ENCODE measurements at places on chromosomes 2 and 18.

DNA sequence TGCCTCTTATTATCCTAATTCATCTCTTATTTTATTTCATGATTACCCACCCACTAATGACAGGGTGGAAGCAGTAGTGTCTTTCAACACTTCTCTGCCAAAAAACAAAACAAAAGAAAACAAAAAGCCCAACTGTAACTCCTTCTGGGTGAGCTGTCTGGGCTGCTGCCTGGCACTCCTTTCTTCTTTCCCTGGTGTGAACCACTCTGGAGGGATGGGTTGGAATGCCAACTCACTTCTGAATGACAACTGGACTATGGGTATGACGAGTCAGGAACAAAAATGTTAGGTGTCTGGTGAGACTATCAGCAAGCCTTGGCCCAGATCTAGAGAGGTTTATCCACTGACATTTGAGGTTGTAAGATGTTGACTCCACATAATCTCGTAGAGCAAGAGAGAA, 88.3 kb upstream of the ITGB6 start:
- no peak for DNase-seq

- DNase-seq: no peak
These were observed 103.0 kb upstream of the STK17B start for GRCh38 chr2:196274387-196274809.

DNA sequence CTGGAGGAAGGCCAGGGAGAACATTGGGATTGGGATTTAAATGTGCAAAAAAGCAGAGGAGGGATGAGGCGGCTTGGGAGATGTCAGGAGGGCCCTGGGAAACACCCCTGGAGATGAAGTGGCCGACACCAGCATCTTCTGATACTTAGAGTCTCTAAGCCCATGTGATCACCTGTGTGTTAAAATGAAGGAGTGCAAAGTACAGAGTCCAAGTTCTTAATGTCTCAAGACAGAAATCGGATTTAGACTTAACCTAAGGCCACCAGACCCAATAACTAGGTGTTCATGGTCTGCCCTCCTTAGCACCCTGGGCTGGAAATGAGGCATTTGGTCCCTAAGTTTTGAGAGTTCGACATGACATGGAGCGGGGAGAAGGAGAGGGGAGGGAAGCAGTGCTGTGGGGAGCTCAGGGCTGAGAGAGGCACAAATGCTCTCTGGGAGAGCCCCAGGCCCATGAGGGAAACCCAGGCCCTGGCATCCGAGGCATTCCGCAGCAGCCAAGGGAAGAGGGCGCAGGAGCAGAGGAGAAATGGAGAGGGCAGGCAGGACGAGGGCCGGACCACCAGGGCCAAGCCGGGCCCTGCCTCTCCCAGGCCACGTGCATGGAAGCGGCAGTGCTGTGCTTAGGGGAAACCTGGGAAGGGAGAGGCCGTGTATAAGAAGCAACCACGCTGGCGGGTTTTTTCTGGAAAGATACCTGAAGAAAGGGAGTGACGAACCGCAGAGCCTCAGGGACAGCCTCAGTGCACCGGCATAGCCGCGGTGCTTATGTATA, 63.3 kb downstream of the SFXN5 start:
- DNase-seq: no peak

DNA sequence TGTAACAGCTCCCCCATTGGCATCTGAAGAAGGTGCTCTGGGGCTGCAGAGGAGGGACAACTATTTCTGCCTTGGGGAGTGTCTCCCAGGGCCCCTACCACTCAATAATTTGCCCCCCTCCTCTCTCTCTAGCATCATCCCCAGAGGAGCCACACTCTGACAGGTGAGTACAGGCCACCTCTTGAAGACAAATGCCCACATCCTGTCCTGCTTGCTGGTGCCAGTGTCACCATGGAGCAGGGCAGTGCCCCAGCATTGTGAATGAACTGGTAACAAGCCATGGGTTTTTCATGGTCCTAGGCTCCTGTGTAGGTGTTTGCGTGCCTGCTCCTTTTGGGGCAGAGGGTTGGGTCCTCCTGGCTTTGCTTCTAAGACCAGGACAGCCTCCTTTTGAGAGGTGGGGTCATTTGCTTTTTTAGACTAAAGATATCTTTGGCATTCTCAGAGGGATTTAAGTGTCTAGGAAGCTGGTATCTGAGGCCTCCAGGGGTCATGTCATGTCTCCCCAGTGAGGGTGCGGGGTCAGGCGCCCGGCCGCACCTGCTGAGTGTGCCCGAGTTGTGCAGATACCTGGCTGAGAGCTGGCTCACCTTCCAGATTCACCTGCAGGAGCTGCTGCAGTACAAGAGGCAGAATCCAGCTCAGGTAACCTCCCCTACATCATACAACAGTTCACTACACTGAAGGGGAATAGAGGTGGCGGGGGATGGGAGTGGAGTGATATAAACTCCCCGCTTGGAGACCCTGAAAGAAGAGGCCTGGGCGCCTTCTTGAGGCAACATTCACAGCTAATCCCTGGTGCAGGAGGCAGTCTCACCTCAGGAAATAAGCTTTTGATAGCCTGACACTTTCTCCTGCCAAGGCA, 1.8 kb downstream of the RETREG2 start:
- no peak for DNase-seq

GRCh38 chr2:38535404-38535743, 67.4 kb downstream of the HNRNPLL start:
- DNase-seq: no peak

DNA sequence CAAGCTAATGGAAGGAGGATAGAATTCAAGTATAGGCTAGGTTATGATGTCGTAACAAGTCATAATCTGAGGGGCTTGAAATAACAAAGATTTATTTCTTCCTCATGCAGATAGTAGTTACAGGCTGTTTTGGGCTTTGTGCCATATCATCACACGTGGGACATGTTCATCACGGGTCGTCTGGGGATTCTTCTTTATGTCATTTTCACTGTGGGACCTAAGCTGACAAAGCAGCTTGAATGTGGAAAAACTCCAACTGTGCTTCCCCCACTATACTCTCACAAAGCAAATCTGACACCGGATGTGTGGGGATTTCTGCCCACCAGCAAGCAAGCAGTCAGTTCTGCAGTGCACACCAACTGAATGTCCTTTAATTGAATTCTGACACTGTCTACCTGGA, 124.8 kb downstream of the LTBP1 start:
- DNase-seq: no peak

GRCh38 chr2:182767578-182767977, 51.5 kb downstream of the DNAJC10 start:
- no peak for DNase-seq

DNA sequence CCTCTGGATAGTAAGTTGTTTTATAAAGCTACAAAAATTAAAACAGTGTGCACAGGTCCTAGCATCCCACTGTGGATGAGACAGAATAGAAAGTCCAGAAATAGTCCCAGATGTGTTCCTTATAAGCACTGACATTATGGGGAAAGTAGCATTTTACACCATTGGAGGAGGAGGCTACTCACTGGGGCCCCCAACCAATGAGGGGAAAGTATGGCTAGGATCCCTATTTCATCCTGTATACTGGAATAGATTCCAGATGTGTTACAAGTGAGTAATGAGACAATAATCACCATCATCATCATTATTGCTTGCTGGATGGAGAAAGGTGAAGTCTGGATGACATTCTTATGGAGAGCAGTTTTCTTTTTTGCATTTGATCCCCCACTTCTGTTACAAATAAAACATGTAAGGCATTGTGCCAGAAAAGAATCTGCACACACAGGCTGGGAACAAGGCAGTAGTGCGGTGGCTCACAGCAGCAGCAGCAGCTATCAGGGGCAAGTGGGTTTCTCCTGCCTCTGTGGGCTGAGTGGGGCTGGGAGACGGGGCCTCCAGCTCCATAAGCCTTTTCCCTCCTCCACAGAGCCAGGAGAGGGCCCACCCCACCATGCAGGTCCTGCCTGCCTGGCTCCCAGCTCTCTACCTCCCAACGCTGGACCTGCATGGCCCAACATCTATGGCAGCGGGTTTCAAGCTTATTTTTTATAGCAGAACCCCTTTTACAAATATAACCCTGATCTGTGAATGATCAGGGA, 5.0 kb downstream of the ARID5A start:
- DNase-seq: no peak

DNA sequence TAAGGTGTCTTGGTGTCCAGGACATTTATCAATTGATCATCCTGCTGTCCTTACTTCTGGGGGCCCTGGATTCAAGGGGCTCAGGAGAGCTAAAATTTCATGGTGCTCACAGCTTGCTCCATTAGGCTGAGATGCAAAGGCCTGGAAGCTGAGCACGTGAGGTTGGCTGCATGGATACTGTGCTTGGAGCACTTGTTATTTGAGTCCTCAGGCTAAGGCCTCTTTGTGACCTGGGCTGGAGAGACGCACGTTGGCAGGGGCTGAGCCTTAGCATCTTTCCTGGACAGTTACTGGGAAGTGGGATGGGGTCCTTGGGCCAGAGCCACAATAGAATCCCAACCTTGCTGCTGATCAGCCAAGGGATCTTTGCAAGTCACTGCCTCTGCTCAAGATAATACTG, 151.2 kb upstream of the HS6ST1 start:
- no peak for DNase-seq

DNA sequence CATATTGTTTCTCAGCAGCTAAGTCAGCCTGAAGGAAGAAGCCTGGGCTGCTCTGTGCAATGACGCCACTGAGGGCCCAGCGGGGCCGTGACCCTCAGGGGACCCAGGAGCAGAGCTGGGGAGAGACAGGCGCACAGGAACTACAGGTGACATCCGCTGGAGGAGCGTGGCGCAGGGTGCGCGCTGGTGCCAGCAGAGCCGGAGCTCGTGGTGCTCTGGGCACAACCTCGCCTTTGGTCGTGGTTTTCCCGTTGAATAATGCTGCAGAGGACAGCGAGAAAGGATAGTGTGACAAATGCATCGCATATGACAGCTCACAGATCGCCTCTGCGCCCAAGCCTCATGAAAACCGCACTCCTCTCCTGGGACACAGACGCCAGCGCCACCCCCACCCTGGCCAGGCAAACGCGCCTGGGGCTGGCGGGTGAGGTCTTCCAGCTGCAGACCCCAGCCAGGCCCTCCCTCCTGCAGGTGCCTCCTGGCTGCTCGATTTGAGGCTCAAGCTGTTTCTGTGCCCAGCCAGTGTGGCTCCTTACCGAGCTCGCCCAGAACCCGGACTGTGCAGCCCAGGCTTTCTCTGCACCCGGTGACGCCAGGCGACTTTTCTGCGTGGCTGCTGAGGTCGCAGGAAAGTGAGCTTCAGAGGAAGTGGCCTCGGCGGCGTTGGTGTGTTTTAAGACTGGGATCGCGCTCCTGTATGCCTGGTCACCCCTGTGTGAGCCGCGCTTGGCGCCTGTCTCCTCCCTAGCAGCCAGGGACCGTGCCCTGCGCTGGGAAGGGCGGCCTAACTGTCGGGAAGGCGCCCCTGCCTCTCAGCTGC, 583.1 kb upstream of the HS6ST1 start:
- no peak for DNase-seq

GRCh38 chr2:27992787-27993401, 102.4 kb downstream of the BABAM2 start:
- no peak for DNase-seq
